Myocyte (in vitro differentiated cells): ENCODE measurements at places on chromosomes 2 and 18.
A peak's percentile ranks its signal among the peaks of the same experiment; 100 is the strongest.

DNA sequence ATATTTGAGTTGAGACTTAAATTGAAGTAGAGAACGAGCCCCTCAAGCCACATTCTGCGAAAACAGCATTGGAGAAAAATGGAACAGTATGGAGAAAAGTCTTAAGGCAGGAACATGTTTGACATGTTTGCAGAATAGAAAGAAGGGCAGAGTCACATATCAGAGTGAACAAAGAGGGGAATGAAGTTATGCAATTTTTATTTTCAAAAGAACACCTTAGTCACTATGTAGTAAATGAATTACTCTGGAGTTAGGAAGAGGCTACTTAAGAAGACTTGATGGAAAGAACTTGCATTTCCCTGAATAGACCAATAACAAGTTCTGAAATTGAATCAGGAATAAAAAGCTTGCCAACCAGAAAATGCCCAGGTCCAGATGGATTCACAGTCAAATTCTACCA lies 391.4 kb upstream of the CDH19 start:
- DNase-seq: no peak

DNA sequence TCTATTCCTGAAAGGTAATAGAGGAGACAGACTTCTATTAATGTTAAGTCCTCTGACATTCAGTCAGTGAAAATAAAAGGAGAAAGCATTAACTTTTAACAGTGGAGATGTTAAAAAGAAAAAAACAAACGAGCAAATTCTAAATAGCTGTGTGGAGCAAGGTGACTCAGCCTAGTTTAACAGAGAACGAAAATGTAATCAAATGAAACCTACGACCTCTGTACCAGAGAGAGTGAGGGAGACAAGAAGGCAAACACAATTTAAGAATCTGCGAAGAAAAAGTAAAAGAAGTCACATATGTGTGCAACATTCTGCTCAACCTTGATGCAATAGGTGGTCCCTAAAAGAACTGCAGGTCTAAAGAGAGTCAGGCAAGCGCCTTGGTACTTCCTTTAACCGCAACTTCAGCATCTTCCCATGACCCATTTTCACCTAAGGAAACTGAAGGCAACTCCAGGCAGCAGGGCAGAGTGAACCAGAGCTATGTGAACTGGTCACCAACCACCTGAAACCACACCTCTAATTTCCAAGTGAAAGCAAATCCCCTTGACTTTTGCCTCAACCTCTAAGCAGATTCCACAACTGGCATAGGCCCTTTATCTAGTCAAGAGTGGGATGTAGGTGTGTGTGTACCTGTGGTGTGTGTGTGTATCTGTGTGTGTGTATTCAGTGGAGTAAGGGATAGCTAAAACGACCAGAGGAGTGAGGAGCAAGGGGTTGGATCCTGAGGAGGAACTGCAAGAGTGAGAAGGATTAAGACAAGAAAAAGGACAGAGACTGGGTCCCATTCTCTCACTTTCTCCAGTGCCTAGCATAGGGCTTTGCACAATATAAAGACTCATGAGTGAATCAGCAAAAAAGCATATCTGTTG lies 43.0 kb downstream of the FIGN start:
- DNase-seq: no peak

DNA sequence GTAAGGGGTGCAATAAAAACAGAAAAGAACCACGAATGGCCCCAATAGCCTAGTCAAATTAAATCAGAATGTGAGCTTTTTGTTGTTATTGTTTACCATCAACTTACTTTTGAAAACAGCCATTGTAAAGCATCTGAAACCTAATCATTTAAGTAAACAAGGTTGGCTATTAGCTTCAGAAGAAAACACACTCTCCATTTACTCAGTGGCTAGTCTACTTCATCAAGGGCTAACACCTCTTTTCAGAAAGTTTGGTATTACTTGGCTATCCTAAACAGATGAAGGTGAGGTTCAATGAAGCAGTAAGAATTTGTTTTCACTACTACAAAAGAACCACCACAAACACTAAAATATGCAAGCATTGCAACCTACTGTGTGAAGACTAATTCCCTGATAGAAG lies 398.0 kb downstream of the CDH2 start:
- no peak for DNase-seq

DNA sequence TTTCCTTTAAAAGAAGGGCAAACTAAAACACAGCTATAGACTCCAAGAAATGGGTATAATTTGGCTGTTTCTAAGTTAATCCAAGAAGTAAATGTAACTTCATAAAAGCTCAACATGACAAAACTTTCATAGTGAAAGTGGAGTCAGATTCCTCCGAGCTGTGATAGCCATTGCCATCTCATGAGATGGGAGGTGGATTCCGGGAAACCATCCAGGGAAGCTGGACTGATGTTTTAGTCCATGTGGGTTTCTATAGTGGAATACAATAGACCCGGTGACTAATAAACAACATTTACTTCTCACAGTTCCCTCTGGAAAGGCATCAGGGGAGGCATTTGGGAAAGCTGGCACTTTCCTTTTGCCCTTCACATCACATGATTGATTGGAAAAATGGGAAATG lies 10.0 kb upstream of the LAPTM4A start:
- DNase-seq: peak; percentile 35
